ENCODE measurements at places on chromosomes 2 and 18. TPM values are rescaled to one million over a fixed set of nuclear protein-coding genes. Genes with fewer than 3 reads are reported as not detected.

Gene PPM1B
- polyA plus RNA-seq: 14.6 TPM

Gene IL1RN
- 190 TPM for polyA plus RNA-seq

Gene EIF4E2
- 82.7 TPM for polyA plus RNA-seq

Gene SIGLEC15
- polyA plus RNA-seq: 0.10 TPM

Gene PLEKHH2
- polyA plus RNA-seq: 1.3 TPM

Gene MEIS1
- 2.2 TPM for polyA plus RNA-seq

Gene GYPC
- polyA plus RNA-seq: not detected

Gene UGT1A6
- 133 TPM for polyA plus RNA-seq

Gene THSD7B
- polyA plus RNA-seq: 0.04 TPM

Gene SMAD7
- polyA plus RNA-seq: 12.2 TPM

Gene EVA1A
- polyA plus RNA-seq: 11.5 TPM

Gene TLX2
- polyA plus RNA-seq: not detected

Gene G6PC2
- not detected for polyA plus RNA-seq

Gene CDK15
- polyA plus RNA-seq: 0.96 TPM

Gene FBXO15
- polyA plus RNA-seq: 0.11 TPM
